Effector CD4-positive, alpha-beta T cell (primary cell): ENCODE measurements at places on chromosomes 5 and 9.

- DNase-seq: no peak
Measured at GRCh38 chr5:174903172-174903732, 178.9 kb downstream of the MSX2 start.

GRCh38 chr9:123421186-123421585 lies 65.2 kb downstream of the CRB2 start:
- no peak for DNase-seq

- DNase-seq: no peak
Measured at GRCh38 chr5:35456506-35456905, 161.2 kb upstream of the SPEF2 start.

DNA sequence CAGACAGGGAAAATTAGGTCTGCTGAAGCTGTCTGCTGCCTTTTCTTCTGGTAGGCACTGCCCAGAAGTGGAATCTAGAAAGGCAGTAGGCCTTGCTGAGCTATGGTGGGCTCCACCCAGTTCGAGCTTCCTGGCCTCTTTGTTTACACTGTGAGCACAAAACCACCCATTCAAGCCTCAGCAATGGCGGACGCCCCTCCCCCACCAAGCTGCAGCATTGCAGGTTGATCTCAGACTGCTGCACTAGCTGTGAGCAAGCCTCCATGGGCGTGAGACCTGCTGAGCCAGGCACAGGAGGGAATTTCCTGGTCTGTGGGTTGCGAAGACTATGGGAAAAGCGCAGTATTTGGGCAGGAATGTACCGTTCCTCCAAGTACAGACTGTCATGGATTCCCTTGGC lies 18.5 kb downstream of the AGTPBP1 start:
- peak; percentile 27 for DNase-seq

- no peak for DNase-seq
Measured at GRCh38 chr5:59253625-59254024, 639.9 kb downstream of the PDE4D start.

DNA sequence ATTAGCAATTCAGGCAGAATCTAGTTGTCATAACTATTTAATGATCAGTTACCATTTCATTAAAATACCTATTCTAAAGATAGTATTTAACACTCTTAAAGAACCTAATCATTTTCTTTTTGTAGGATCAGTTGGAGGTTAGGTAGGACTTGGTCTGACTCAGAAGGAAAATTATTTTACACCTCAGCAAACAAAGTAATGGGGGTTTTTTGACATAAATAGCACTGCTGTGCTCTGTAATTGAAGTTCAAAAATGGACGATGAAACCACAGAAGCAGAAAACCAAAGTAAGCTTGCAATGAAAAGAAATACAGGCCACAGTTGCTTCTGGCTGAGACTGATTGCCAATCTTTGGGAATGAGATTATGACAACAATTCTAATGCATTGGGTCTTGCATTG lies 187.0 kb upstream of the TRPM3 start:
- no peak for DNase-seq

GRCh38 chr5:153158608-153159007 lies 331.9 kb upstream of the GRIA1 start:
- DNase-seq: no peak

- DNase-seq: no peak
Measured at GRCh38 chr5:88689668-88690408, 193.1 kb downstream of the MEF2C start.

- no peak for DNase-seq
Measured at GRCh38 chr9:17025281-17025680, 109.6 kb upstream of the CNTLN start.

GRCh38 chr9:17185481-17186029 lies 50.7 kb downstream of the CNTLN start:
- DNase-seq: no peak

DNA sequence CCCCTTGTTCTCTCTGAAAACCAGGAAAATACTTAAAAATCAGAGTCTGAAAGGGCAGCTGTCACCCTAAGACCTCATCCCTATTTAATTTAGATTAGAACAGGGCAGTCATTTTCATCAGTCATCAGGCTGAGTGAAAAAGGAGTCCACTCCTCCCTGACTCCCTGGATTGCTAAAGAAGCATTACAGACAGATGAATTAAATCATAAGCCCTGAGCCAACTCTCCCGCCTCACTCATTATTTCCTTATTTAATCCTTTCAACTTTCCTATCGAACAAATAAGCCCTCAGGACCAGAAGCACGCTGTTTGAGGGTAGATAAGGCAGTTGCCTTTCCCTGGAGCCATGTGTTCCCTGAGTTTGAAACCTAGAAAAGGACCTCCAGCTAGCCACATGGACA lies 201.9 kb upstream of the ANKRD55 start:
- DNase-seq: no peak

DNA sequence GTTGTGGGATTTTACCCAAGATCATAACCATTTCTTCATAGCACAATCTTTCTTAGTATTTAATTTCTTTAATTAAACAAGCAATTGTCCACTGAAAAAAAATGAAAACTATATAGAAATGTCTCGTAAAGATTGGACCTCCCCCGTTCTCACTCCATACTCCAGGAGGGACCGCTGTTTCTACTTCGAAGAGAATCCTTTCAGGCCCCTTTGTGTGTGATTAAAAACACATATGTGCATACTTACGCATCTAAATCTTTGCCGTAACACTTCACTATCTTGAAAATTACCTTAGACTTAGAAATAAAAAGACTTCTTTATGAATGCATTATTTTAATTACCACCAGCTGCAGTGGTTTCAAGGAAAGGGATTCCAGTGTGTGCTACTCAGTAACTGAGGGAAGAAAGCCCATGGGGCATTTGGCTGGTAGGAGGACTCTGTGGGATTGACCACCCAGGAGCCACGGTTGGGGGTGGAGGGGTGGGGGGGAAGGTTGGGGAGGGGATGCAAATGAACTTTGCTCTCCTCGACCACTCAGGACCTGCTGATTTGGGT lies 209.1 kb downstream of the FAM114A2 start:
- no peak for DNase-seq

DNA sequence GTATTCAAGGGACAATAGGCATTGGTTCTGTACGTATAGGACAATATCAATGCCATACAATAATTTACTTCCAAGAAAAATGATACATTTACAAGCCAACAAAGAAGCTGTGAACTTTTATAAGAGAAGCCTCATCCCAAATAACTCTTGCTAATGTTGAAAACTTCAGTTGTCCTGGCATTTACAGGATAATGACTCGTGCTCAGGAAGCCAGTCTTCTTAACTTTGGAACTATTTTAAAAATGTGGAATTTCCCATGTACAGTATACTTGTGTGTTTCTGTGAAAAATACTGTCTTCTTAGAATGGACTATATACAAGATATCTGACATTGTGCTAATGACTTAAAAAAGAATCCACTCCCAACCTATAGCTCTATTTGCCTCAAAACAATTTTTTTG lies 1479.3 kb upstream of the CDH9 start:
- DNase-seq: no peak

DNA sequence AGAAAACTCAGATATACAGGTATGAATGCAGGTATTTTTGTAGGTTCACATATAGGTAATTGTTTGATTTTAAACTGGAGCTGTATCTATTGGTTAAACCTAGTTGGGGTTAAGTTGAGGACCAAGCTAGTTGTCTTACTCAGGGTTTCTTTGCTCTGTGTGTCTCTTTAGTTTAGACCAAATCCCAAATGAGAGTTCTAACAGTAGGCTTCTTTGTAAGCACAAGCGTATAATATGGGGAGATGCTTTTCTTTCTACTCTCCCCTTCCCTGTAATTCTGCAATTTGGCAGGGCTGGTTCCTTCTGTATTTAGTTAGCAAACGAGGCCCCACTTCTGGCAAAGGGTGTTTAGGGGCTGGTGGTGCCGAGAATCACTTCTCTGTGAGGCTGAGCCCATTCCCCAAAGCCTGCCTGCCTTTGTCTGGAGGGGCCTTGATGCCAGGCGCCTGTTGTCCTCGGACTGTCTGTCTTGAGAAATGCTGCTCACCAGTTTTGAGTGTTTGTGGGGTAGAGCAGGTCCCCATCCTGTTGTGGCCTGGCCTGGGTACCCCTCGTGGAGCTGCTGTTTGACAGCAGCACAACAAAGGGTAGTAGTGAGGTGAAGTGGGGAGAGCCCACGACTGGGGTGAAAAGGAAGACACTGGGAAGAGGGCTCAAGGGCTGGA lies 259.3 kb downstream of the FANCC start:
- DNase-seq: no peak

DNA sequence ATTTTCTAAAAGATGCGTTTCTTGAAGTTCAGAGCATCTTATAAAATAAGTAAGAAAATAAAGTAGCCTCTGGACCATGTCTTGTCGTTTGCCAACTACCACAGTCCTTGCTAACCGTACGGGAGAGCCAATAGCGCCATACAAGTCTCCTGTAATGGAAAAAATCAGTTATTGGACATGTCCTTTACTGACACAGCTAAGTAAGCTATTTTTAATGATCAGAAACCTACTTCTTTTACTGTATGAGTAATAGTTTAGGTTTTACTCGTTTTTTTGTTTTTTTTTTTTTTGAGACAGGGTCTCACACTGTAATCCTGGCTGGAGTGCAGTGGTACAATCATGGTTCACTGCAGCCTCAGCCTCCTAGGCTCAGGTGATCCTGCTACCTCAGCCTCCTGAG lies 37.7 kb upstream of the RAPGEF6 start:
- no peak for DNase-seq
